Activated T-helper 1 cell treated with Interleukin-2 at 50 U/mL for 16 hours (primary cell): ENCODE measurements at places on chromosomes 13 and 19.

- no peak for DNase-seq
These were observed 11.4 kb downstream of the ZNF331 start for GRCh38 chr19:53549340-53549739.

DNA sequence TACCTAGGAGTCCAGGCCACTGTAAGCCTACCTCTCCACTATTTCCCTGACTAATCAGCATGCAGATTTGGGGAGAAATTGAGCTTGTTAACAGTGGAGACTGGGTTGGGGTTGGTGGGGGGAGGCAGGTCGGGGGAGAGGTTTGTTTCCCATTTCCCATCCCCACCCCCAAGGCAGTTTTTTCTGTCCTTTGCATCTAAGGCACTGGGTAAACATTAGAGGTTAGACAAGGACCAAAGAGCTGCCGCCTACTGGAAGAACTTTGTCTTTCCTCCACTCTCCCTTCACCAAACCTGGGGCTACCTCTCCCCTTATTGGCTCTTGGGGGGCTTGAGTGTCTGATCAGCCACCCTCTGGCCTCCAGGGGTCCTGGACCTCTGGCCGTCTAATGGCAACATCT, 953 bp downstream of the KCNN4 start:
- DNase-seq = no peak

GRCh38 chr19:12314553-12314952, 18.9 kb downstream of the ZNF563 start:
- DNase-seq = no peak

GRCh38 chr19:49696115-49696514, 5.2 kb downstream of the CPT1C start:
- no peak for DNase-seq

DNA sequence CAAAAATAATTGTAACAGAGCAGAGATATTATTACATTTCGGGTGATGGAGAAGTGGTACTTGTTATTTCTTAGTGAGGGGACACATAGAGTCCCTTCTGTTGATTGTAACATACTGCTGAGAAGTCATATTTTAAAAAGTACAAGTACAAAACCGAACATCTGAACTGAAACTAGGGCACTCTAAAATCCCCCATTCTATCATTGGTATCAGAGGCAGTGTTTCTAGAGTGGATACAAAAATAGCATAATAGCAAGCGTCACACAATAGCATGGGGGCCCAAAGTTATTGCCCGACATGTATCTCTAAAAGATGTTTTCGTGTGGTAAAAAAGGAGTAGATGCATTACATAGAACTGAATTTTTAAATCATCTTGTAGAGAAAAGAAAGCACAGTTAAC, 502.1 kb upstream of the SLC10A2 start:
- no peak for DNase-seq

GRCh38 chr13:63690672-63691071, 2275.0 kb upstream of the PCDH20 start:
- no peak for DNase-seq

DNA sequence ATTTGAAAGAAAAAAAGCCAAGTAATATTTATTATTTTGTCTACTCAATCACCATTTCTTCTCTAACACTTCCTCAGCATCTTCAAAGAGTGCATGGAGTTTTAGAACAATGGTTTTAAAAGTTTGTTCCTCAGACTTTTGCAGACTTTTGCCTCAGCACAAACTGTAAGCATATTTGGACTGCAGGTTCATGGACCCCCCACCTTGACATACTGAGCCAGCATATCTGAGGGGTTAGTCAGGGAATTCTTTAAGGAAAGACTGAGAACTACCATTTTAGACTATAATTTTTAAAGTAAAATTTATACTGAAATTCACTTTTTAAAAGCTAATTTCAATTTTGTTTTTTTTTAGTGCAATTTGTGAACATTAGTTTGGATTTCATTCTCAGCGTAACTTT, 1676.8 kb upstream of the PCDH20 start:
- DNase-seq = no peak

DNA sequence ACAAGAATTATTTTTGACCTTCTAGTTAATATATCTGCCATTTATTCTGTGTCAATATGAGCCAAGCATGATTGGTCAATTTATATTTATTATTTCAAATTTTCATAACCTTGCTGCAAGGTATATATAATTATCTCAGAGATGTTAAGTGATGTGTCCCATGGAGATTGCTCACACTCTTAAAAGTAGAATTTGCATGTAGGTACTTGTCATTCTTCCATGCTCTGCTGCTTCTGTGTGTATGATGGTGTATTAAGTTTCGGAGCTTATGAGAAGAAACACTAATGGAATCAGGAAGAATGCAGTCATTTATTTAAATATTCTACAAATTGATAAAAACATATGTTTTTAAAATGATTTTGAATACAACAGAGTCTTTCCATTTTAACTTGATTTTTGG, 586.8 kb upstream of the MIR17HG start:
- no peak for DNase-seq

- DNase-seq = no peak
These were observed 18.8 kb upstream of the GAS6 start for GRCh38 chr13:113882716-113883115.

DNA sequence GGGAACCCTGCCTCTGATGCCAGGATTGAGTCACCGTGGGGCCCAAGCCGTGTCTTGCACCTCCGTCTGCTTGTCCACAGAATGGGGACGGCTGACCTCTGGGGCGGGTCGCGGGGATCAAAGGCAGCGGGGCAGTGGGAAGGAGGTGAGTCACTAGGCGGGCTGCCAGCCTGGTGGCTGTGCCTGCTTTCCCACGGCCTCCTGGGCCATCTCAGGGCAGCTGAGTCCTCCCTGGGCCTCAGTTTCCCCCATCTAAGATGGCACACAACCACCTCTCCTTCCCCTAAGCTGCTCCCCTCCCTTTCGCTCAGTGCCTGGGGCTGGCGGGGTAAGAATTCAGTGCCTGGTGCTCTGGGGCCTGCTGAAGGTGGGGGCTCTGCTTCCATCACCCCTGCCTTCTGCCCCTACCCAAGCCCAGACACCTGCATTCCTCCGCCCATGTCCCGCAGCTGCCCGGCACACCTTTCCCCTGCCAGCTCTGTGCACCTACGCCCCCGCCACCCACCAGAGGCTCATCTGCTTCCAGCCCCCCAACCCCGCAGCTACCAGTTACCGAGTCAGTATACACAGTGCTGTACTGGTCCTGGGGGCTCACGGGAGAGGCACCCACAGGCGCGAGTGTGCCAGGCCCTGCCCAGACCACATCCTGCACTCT, 3.5 kb downstream of the MKNK2 start:
- DNase-seq = no peak

GRCh38 chr19:8323781-8324185, 2.5 kb downstream of the RPS28 start:
- DNase-seq = no peak

- no peak for DNase-seq
These were observed 7.8 kb downstream of the MARK4 start for GRCh38 chr19:45258862-45259261.

DNA sequence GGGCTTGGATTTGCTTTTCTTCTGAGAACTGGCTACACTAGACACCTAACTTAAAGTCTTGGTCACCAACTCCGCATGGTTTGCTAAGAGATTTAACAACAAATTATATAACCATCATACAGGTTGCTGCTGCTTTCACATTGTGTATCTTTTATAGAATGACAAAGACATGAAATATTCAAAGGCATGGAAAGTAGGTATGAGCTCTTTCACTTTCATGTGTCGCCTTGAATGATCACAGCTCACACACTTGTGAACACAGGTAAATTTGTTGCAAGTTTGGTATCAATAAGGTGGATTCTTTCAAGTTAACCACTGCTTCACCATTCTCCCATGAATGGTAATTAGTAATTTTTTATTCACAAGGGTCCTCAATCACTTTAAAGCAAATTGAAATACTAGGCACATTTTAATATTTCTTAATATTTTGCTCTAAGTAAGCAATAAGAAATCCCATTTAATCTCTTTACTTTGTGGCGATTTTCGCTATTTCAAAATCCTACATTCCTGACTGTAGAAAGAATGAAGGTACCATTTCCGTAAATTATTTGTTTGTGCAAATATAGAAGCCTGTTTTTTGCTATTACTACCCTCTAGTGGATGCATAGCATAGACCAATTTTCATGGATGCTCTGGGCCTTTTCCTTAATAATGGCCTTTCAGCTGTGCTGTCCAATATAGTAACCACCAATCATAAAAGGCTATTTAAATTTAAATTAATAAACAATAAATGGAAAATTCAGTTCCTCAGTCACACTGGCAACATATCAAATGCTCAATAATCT, 45.5 kb upstream of the FREM2 start:
- no peak for DNase-seq

- DNase-seq = no peak
These were observed 6.8 kb downstream of the WDFY2 start for GRCh38 chr13:51590971-51591627.

DNA sequence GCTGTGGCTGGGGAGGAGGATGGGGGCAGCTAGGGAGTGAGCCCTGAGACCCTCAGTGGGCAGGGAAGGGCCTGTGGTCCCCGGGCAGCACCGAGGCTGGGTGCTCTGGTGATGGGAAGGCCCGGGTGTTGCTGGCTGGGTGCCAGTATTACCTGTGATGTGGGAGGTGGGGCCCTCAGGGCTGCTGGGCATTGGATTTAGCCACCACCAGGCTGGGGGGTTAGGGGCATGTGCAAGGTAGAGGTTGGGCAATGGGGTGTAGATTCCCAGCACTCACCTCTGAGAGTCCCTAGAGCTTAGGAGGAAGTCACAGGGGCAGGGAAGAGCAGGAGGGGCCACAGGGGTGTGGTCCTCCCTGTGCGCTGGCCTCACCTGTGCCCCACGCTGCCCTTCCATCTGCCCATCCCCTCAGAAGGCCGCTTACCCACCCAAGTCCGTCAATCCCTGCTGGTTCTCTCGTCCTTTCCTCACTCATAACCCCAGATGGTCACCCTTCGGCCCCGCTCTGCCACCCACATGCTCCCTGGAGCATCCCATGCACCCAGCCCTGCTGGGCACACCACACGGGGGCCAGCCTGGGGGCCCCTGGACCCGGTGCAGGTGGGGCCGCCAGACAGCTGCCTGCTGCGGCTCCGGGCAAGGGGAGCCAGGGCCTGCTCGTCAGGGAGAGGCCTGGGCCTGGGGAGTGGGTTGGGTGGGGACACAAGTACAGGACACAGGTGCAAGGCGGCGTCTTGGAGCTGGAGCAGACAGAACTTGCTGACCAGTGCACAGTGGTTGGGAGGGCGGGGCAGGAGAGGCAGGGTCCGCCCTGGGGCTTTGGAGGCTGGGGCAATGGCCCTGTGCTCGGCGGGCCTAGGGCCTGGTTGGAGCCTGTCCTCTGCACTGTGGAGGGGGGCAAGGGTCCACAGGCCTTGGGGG, 12.5 kb downstream of the EPN1 start:
- no peak for DNase-seq

GRCh38 chr19:1725100-1726064, 27.9 kb upstream of the ONECUT3 start:
- no peak for DNase-seq

- DNase-seq = no peak
These were observed 101.2 kb upstream of the RAP2A start for GRCh38 chr13:97332742-97333141.

DNA sequence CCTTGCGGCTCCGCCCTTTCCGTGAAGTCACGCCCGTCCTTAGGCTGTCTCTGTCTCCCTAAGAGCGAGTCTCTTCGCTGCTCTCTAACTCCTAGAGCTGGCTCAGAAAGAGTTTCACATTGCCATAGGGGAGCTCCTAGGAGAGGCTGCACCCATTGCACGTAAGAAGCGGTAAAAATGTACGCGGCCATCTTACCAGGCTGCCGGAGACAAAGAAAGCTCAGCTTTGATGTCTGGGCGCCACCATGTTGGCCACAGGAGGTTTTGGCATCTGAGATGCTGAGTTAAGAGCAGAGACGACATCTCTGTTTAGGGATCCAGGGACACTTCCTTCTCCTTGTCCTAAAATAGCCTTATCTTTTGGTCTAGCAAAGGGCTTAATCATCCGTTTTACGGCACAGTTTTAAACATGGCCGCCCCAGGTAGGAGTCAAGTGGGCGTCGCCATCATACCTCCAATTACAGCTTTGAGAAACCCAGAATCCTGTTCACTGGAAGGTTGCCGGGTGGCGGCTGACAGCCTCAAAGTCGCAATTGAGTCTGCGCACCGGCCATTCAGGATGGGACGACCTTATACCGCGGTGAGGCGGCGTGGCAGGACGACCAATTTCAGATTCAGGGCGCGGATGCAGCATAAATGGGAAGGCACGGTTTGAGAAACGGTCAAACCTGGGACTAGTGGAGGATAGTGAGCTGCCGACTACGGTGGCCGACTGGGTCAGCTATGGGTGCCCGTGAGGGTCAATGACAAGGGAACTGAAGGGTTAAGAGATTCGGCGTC, at the start of gene ZNF793:
ZNF793 (plus strand) TSS at position 553 of the 780 bp plus-strand sequence. CDS start 16,501 bp downstream, outside the sequence.
- DNase-seq = peak; percentile 69

DNA sequence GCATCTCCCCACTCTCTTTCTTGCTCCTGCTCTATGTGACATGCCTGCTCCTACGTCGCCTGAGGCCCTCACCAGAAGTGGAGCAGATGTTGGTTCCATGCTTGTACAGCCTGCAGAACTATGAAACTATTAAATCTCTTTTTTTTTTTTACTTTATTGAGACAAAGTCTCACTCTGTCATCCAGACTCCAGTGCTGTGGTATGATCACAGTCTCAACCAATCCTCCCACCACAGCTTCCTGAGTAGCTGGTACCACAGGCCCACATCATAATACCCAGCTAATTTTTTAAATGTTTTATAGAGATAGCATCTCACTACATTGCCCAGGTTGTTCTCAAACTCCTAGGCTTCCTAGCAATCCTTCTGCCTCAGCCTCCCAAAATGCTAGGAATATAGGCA, 1067.7 kb downstream of the PCDH9 start:
- DNase-seq = no peak

GRCh38 chr19:4976401-4977298, 7.7 kb downstream of the KDM4B start:
- no peak for DNase-seq

DNA sequence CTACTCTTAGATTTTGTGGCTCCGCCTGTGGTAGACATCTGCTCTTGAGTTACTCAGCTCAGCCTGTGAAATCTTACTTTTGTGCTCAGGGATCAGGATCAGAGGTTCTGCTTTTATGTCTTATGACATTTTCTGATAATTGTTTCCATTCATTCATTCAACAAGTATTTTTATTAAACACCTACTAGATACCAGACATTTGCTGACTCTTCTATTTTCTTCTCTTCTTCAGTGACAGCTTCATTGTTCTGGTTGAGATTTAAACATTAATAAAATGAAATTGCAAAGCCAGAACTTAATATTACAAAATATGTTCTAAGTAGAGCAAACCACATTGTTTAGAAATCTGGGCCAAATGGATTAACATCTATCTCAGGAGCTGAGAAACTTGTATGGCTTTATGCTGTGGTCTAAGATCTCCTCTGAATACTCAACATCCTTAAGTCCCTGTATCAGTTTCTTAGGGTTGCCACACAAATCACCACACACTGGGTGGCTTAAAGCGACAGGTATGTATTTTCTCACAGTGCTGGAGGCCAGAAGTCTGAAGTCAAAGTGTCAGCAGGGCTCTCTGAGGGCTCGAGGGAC, 15.8 kb upstream of the MICU2 start:
- DNase-seq = no peak

DNA sequence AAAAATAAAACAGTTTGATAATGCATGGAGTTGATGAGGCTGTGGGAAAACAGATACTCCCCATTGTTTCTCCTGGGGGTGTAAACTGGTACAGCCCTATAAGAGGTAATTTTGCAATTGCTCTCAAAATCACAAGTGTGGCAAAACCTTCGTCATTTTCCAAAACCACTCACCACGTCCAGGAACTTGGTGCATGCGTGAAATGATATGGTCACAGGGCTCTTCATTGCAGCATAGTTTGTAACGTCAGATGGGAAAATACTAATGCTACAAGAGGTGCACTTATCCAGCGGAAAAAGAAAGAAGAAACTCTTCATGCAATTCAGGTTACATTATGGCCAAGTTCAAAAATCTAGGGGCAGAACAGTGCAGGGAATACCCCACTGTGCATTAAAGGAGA, 11.9 kb upstream of the PLAUR start:
- no peak for DNase-seq
